Activated CD4-positive, alpha-beta memory T cell treated with anti-CD3 and anti-CD28 coated beads for 36 hours (primary cell): ENCODE measurements at places on chromosomes 2 and 18. TPM values are rescaled to one million over a fixed set of nuclear protein-coding genes. Genes with fewer than 3 reads are reported as not detected.

Gene ANKRD62
- total RNA-seq = not detected

Gene RTP5
- total RNA-seq = 0.12 TPM

Gene MRO
- total RNA-seq = not detected

Gene ZRANB3
- total RNA-seq = 16.2 TPM

Gene SMC6
- 21.4 TPM for total RNA-seq

Gene LYG1
- 0.29 TPM for total RNA-seq

Gene ECEL1
- total RNA-seq = not detected

Gene TGFA
- 0.50 TPM for total RNA-seq

Gene CCT4
- 345 TPM for total RNA-seq

Gene PIGN
- 26.2 TPM for total RNA-seq

Gene UGT1A5
- not detected for total RNA-seq

Gene SLC23A3
- 2.3 TPM for total RNA-seq

Gene KANSL3
- 39.4 TPM for total RNA-seq

Gene ADAM23
- 2.3 TPM for total RNA-seq

Gene ZEB2
- total RNA-seq = 16.8 TPM

Gene SLC30A3
- total RNA-seq = 0.90 TPM

Gene ALPG
- not detected for total RNA-seq

Gene ICOS
- total RNA-seq = 190 TPM

Gene MEP1B
- 0.10 TPM for total RNA-seq

Gene KATNAL2
- 0.69 TPM for total RNA-seq

Gene SH3RF3
- total RNA-seq = 0.34 TPM

Gene LRP2
- 0.27 TPM for total RNA-seq

Gene CHRND
- not detected for total RNA-seq

Gene REG3A
- total RNA-seq = not detected

Gene FOXI3
- not detected for total RNA-seq

Gene UGGT1
- total RNA-seq = 50.8 TPM

Gene CCDC148
- total RNA-seq = 0.29 TPM

Gene OSR1
- total RNA-seq = not detected

Gene CNNM3
- total RNA-seq = 22.2 TPM

Gene SRD5A2
- total RNA-seq = not detected

Gene TOGARAM2
- 9.6 TPM for total RNA-seq

Gene ATF2
- total RNA-seq = 46.9 TPM
